ENCODE measurements at places on chromosomes 5 and 9.

GRCh38 chr9:109496841-109497225, 1.3 kb downstream of the PTPN3 start:
- no peak for DNase-seq

DNA sequence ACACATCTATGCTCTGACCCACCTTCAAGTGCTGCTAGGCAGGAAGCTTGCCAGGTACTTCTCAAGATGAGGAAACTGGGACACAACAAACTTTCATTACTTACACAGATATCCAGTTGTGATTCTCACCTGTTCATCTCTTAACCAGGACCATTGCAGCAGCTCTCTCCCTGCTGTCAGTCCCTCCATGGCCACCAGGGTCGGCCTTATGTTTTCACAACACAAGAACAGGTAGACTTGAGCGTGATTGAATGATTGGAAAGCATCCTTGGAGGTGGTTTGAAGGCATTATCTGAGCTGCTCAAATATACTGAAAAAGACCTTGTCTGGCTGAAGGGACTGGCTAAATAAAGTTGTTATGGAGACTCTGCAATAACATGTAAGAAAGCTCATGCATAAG, 94.4 kb downstream of the MTREX start:
- no peak for DNase-seq

GRCh38 chr5:95913663-95914062, 48.0 kb downstream of the ELL2 start:
- no peak for DNase-seq

DNA sequence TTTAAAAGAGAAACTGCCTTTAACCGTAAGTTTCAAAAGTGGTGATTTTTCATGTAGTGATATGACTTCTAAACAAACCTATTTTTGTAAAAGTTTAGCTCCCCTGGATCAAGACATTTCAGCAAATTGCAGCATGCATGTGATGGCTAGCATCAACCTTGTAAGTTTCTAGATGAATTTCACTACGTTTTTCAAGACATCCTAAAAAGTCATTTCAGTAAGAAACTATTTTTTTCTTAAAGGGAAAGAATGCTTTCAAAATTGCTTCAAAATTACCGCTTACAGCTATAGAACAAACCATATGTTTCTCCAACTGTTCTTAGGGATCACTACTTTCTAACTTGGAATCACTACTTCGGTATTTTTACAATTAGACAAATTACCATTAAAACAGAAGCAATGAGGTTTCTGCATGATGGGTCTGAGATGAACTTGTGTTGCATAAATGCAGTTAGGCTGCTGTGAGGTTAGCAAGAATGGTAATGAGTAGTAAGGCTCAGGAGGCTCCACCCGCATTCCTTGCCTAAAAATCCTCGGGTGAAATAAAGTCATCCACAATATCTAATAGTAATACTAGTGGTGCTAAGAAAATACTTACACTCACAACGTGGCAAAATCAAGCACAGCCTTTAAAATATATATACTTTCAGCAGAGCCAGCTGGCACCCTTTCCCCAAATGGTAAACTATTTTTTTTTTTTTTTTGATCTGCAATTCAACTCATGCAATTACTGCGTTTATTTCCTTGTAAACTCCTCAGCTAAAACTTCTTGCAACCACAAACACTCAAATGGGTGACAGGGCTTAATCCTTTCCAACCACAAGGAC, 53.8 kb downstream of the CDC14B start:
- DNase-seq: no peak

- no peak for DNase-seq
Observed at GRCh38 chr9:106868565-106868964, 5.6 kb downstream of the ZNF462 start.

- DNase-seq: no peak
Observed at GRCh38 chr5:147989994-147990393, 73.8 kb upstream of the SPINK5 start.

GRCh38 chr9:128382261-128382660, 11.1 kb downstream of the URM1 start:
- DNase-seq: no peak

DNA sequence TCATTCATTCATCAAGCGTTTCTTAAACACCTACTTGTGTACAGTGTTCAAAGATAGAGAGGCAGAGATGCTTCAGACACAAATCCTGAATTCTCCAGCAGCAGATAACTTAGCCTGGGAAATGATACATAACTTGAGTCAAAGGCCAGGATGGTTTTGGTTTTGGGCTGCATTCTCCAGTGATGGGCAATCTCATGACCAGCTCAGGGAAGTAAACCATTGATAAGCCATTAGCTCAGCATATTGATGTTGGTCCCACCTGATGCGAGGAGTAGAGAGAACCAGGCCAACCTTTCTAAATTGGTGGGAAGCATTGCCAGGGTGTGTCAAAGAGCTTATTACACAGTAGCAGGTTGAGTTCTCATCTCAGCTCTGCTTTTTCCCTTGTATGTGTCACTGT, 53.0 kb downstream of the SH3RF2 start:
- no peak for DNase-seq

DNA sequence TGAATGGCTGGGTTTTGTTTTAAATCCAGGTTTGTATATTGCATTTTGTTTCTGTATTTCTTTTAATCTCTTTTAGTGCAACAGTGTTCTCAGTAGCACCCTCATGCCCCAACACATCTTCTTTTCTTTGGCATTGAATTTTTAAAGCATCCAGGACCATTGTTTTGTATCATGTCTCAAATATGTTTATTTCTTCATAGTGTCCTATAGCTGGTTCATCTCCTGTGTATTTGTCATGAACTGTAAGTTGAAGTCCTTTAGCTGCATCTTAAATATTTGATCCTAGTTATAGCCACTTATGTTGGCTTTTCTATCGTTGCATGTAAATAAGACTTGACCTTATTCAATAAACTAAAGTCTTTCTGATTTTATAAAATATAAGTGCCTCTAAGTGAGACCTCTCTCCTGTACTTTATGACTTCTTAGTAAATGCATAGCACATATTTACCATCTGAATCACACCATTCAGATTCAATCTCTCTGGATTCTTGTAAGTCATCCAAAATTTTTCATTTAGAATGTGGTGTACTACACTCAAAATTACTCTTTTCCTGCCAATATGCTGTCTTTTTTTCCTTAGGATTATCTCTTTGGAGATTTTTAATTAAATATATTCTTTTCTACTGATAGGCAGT, 21.0 kb upstream of the ERCC6L2 start:
- no peak for DNase-seq

GRCh38 chr9:134535171-134535570, 106.4 kb upstream of the COL5A1 start:
- no peak for DNase-seq

GRCh38 chr9:124526174-124526573, 19.0 kb upstream of the NR5A1 start:
- no peak for DNase-seq

DNA sequence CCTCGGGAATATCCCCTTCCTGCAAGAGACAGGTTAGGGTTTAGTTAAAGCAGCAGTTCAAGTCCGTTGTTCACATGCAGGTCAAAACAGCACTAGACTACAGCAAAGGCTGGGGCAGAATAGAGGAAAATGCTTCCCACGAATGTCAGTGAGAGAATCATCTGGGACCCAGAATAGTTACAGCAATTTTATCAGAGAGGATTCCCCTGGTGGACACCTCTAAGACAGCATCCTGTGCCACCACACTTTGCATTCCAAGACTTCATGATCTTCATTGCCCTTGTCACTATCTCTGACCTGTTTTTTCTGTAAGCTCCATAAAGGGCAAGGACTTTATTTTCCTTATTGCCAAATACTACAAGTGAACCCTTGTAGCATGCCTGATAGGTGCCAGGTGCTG, 12.9 kb downstream of the GRXCR2 start:
- no peak for DNase-seq

- no peak for DNase-seq
Observed at GRCh38 chr9:70134360-70134759, 90.7 kb downstream of the MAMDC2 start.

GRCh38 chr9:32292611-32293010, 91.8 kb upstream of the ACO1 start:
- no peak for DNase-seq

DNA sequence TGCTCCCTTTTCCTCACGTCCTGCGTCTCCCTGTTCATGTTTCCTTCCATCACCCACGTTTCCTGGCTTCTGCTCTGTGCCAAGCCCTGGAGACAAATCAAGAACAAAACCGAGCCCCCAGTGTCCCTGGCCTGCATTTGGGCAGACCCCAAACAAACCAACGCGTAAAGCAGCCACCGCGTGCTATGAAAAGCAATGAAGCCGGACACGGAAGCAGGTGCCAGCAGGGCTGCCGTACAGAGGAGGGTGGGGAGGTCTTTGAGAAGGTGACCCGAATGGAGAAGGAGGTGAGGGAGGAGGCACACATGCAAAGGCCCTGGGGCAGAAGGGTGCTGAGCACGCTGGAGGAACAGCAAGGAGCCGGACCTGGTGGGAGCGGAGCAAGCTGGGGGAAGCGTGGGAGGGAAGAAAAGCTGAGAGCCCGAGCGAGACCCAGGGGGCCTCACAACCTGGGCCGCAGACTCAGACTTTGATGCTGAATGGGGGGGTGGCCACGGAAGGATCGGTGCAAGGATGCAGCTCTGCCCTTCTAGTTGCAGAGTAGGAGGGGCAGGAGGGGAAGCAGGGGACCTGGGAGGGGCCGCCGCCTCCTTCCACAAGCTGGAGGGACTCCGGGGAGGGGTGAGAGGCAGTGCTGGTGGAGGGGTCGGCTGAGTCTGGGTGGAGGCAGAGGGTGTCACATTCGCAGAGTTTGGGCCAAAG, 1.4 kb upstream of the QSOX2 start:
- DNase-seq: no peak

GRCh38 chr5:31617867-31618266, 21.1 kb upstream of the PDZD2 start:
- no peak for DNase-seq

DNA sequence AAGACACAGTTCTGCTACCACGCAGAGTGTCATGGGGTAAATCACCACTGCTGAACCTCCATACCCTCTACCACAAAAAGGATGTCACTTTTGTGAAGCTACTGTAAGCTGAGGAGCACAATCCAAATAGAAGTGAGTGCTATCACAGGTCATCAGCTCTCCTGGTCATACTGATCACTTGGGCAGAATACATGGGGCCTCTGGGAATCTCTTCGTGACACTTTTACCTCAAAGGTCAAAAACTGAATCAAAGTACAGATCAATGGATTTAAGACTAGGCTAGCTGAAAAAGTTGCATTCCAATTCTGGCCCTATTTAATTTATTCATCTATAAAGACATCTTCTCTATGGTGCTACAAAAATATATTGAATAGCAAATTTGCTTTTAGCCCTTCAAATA, 115.5 kb downstream of the MPDZ start:
- no peak for DNase-seq

GRCh38 chr9:93464395-93464794, 11.0 kb upstream of the FAM120AOS start:
- DNase-seq: no peak

GRCh38 chr9:133347515-133347984, 381 bp downstream of the MED22 start:
- no peak for DNase-seq

- DNase-seq: no peak
Observed at GRCh38 chr9:17775656-17776055, 196.8 kb downstream of the SH3GL2 start.

- no peak for DNase-seq
Observed at GRCh38 chr9:71096421-71097108, 24.9 kb downstream of the TRPM3 start.

- DNase-seq: no peak
Observed at GRCh38 chr9:76629205-76629990, 134.8 kb upstream of the PCA3 start.

GRCh38 chr5:129748913-129749880, 1.3 kb downstream of the MINAR2 start:
- DNase-seq: no peak

DNA sequence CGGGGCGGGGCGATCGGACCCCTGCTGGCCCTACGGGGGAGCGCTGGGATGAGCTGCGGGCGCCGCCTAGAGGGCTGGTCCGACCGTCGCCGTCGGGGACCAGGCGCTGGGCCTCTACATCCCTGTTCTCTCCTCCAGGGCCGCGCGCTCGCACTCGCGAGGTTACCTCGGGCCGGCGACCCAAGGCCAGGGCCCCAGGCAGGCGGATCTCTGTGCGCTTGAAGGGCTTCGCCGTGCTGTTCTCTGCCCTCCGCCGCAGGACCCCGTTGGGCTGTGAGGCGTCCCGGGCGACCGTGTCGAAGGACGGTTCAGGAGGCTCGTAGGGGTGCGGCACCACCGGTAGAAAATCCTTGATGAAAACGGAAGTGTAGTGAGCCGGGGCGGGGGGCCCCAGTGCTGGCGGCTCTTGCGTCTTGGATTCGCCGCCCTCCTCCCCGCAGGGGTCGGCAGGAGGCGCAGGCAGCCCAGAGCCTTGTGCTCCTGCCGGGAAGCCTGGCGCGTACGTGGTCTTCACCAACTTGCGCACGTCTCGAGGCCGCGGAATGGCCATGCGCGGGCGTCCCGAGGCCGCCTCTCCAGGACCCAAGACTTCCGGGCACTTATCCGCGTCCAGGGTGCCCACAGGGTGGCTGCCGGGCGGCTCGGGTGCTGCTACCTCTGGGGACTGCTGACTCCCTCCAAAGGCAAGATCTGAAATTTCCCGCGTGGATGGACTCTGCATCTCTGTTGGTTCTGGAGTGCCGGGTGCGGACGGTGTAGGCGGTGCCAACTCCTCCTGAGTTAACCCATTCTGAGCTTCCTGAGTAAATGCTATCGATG, 2.0 kb downstream of the PROB1 start:
- DNase-seq: peak; percentile 32

DNA sequence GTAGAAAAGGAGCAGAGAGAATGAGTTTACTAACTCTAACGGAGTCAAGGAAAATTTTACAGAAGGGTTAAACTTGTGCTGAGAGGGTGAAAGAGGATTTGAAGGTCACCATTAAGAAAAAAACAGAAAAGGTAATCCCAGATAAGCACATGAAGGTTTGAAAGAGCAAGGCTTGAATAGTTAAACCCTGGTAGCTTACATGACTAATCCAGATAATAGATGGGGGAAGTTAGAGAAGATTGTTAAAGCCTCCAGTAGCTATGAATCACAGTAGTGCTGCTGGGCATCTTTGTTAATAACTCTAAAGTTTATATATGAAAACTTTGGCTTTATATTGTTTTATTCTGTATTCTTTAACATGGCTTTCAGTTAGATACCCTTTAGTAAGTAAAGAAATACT, 354.5 kb upstream of the FTMT start:
- no peak for DNase-seq

- no peak for DNase-seq
Observed at GRCh38 chr5:166341740-166342337, 1949.6 kb upstream of the WWC1 start.

DNA sequence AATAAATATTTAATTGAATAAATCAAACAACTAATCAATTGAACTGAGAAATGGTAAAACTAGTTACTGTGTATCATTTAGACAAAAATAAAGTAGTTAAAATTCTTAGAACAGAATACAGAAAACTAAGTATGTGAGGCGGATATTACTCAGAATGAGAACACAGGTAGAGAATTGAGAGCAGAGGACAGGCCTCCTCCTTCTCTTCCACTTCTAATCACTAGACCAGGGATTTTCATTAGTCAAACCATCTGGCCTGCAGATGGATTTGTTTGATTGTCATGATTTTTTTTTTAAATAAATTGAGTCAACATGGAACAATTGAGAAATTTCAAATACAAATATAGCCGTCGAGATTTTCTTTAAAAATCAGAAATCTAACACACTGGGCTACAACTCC, 198.6 kb upstream of the HMHB1 start:
- no peak for DNase-seq

- DNase-seq: no peak
Observed at GRCh38 chr5:22604711-22605110, 248.4 kb downstream of the CDH12 start.
